ENCODE measurements at places on chromosomes 3 and 15. TPM values are rescaled to one million over a fixed set of nuclear protein-coding genes. Genes with fewer than 3 reads are reported as not detected.

The CLRN1 gene
- total RNA-seq: not detected

The EOMES gene
- not detected for total RNA-seq

- peak; percentile 33 for DNase-seq
Observed at GRCh38 chr3:126474498-126475412, 936 bp downstream of the ZXDC start.

DNA sequence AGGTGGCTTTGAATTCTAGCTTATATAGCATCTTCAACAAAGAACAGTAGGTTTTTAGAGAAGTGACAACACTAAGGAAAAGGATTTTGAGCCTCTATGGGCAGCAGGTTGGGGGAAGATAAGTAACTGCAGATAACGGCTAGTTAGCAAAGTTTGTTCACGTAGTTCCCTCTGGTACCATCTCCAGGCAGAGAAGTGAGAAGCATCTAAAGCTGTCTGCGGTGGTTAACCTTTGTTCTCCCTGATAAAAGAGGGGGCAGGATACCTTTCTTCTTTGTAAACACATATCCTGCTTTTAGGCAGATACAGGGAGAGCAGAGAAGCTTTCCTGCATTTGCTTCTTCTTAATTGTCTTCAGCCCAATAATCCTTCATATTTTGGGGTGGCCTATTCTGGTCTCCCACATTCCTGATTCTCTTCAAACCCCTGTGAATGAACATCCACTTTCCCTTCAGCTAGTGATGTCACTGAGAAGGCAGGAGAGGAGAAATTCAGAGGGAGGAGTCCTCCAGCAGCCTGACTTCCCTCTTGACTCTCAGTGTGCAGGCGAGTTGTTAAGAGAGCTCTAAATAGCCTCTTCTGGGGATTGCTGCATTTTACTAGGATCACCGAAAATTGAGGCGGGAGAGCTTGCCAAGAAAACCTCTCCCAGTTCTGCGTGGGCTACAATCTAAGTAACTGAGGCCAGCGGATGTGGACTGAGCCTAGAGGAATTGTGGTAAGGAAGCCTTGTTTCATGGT lies 393.7 kb upstream of the C2CD4B start:
- no peak for DNase-seq

GRCh38 chr3:541062-541801 lies 344.7 kb downstream of the CHL1 start:
- DNase-seq: no peak

Measured in SJCRH30 (cell line).